ENCODE measurements at places on chromosomes 4 and X.

DNA sequence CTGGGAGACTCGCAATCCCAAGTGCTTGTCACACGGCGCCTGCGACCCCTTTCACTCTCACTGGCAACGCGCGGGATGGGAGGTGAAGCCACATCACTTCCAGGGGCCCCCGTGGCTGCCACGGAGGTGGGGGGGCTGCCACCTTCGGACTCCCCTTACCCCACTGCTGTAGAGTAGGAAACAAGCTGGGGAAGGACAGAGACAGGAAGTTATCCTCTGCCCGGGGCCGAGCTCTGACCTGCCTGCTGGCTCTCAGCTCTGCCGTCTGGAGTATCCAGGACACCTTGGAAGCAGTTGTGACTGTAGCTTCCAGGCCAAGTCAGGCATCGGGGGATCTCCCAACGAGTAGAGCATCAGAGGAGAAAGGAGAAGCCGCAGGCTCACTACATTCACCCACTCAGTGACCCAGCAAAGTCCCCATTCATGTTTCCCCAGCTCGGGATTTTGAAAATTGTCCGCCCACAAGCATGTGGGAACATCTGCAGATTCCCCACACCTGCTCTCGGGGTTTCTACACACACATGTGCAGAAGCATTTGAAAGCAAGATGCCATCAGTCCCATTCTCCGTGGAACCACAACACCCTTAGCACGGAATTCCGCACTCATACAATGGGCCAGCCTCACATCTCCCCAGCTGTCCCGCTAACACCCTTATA, 10.8 kb downstream of the PDZD4 start:
- DNase-seq = no peak

- no peak for DNase-seq
Observed at GRCh38 chr4:184596617-184597185, 52.5 kb downstream of the CASP3 start.

- DNase-seq = no peak
Observed at GRCh38 chr4:2914256-2915126, 48.7 kb downstream of the NOP14 start.

- peak; percentile 58 for DNase-seq
Observed at GRCh38 chr4:44629280-44629866, 22.1 kb downstream of the YIPF7 start.

DNA sequence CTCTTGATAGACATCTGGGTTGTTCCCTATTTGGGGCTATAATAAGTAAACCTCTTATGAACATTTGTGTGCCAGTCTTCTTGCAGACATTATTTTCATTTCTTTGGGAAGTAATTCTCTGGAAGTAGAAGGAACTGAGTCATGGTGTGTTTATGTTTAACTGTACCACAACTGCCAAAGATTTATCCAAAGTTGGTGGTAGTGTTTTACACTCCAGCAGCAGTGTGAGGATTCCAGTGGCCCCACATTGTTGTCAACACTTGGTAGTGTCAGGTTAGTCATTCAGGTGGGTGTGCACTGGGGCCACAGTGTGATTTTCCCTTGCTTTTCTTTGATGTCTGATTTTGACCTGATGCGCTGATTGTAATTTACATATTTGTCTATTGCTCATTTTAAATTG, 5.0 kb upstream of the UVSSA start:
- no peak for DNase-seq

GRCh38 chr4:94306713-94307112, 35.9 kb downstream of the HPGDS start:
- no peak for DNase-seq

- DNase-seq = no peak
Observed at GRCh38 chr4:159434114-159434870, 331.4 kb downstream of the RAPGEF2 start.
